ENCODE measurements at places on chromosomes 4 and X. TPM values are rescaled to one million over a fixed set of nuclear protein-coding genes. Genes with fewer than 3 reads are reported as not detected.

ADH1C gene
- not detected for total RNA-seq

MAGEA4 gene
- not detected for total RNA-seq

COQ2 gene
- total RNA-seq, result 19.4 TPM

HSPA4L gene
- 2.2 TPM for total RNA-seq

CSAG3 gene
- 5.3 TPM for total RNA-seq

F11 gene
- not detected for total RNA-seq

SLC2A9 gene
- total RNA-seq, result 1.1 TPM

MAPK10 gene
- 0.49 TPM for total RNA-seq

HS6ST2 gene
- total RNA-seq, result 0.12 TPM

BMX gene
- total RNA-seq, result not detected

DCHS2 gene
- not detected for total RNA-seq

NXF3 gene
- total RNA-seq, result not detected

AMOT gene
- 1.3 TPM for total RNA-seq

ADGRG4 gene
- not detected for total RNA-seq

TMPRSS11A gene
- not detected for total RNA-seq

DCLK2 gene
- total RNA-seq, result 0.12 TPM

ALPK1 gene
- total RNA-seq, result 61.6 TPM

ARR3 gene
- not detected for total RNA-seq

AWAT2 gene
- not detected for total RNA-seq

OPN1MW2 gene
- total RNA-seq, result not detected

LONRF3 gene
- 1.6 TPM for total RNA-seq

INPP4B gene
- total RNA-seq, result 64.9 TPM

KLHL2 gene
- 41.5 TPM for total RNA-seq

TKTL2 gene
- not detected for total RNA-seq

NWD2 gene
- total RNA-seq, result not detected

PI4K2B gene
- 32.5 TPM for total RNA-seq

MAGEA2 gene
- total RNA-seq, result not detected

AKAP14 gene
- total RNA-seq, result not detected

RAB39B gene
- total RNA-seq, result 39.2 TPM

IL2 gene
- 24.8 TPM for total RNA-seq
